ENCODE measurements at places on chromosomes 16 and 17. TPM values are rescaled to one million over a fixed set of nuclear protein-coding genes. Genes with fewer than 3 reads are reported as not detected.
A peak's percentile ranks its signal among the peaks of the same experiment; 100 is the strongest.

The MYH13 gene
- not detected for total RNA-seq

The ANKS4B gene
- not detected for total RNA-seq

- peaks cover 59% of the 10 kb centered on the region for H3K36me3 ChIP-seq
- peak; percentile 14 for DNase-seq
Measured at GRCh38 chr16:67932462-67932840, 789 bp upstream of the CTRL start.

GRCh38 chr17:8005967-8006730 is 3.7 kb downstream of the GUCY2D start:
- H3K36me3 ChIP-seq = no peaks in the 10 kb centered on the region
- H3K27ac ChIP-seq = no peak overlapping the region
- DNase-seq = no peak
- H3K4me3 ChIP-seq = no peak overlapping the region

DNA sequence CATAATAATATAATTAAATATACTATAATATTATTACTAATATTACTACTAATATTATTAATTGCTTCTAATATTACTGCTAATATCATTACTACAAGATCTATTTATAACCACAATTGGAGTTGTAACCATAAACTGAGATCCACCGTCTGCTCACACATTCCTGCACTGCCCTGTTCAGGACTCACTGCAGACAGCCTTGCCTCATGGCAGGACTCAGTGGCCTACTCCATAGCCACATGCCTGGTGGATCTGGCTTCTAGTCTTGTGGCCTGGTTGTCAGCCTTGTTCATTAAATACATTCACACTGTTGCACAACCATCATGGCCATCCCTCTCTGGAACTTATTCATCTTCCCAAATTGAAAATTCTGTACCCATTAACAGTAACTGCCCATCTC is 48.0 kb downstream of the SRL start:
- H3K27ac ChIP-seq = no peak overlapping the region
- H3K36me3 ChIP-seq = no peaks in the 10 kb centered on the region
- H3K4me3 ChIP-seq = no peak overlapping the region
- DNase-seq = no peak
- H3K27me3 ChIP-seq = no peaks in the 10 kb centered on the region
- no peaks in the 10 kb centered on the region for H3K4me1 ChIP-seq

All from CD4-positive, alpha-beta T cell (primary cell).